Muscle of leg (tissue), 16 donors: ENCODE measurements at places on chromosomes 7 and 10. TPM values are rescaled to one million over a fixed set of nuclear protein-coding genes. Genes with fewer than 3 reads are reported as not detected.

Gene EPHA1
- total RNA-seq, result not detected

Gene SLC39A12
- total RNA-seq, result 0.04 TPM

DNA sequence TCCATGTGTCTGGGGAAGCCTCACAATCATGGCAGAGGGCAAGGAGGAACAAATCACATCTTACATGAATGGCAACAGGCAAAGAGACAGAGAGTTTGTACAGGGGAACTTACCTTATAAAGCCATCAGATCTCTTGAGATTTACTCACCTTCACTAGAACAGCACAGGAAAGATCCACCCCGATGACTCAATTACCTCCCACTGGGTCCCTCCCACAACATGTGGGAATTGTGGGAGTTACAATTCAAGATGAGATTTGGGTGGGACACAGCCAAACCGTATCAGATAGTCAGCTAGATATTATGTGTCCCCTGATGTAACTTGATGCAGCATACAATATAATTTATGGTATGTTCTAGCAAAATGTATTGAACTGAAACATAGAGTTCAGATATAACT, 14.1 kb upstream of the CEP41 start:
- no peak for DNase-seq
- peaks cover 10% of the 10 kb centered on the region for H3K4me1 ChIP-seq
- H3K27ac ChIP-seq, result peak overlapping the region; percentile 25
- no peaks in the 10 kb centered on the region for H3K36me3 ChIP-seq
- H3K27me3 ChIP-seq, result no peaks in the 10 kb centered on the region

DNA sequence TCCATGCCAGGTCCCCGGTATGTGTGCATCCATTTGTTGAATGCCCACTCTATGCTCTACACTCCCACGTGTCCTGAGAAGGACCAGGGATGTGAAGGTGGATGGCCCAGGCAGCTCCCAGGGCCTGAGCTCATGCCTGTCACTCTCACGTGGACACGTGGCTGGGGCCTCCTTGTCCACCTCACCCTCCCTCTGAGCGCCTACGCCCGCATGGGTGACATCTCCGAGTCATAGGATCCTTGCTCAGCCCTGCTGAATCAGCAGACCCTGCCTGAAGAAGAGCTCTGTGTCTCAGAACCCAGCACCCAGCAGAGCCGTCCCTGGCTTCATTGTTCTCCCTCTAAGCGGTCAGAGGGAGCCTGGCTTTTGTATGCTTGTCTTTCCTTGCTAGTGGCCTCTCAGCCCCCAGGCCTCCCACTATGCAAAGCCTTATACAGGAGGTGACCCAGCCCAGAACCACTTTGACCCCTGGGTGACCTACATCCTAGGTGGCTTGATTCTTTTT, 107.9 kb upstream of the PPIF start:
- H3K4me3 ChIP-seq, result no peak overlapping the region
- peak overlapping the region; percentile 17 for H3K27ac ChIP-seq
- no peaks in the 10 kb centered on the region for H3K36me3 ChIP-seq
- H3K27me3 ChIP-seq, result peaks cover 6% of the 10 kb centered on the region

- no peaks in the 10 kb centered on the region for H3K27me3 ChIP-seq
- DNase-seq, result peak; percentile 49
- H3K36me3 ChIP-seq, result no peaks in the 10 kb centered on the region
These were observed 650.5 kb upstream of the SORCS1 start for GRCh38 chr10:107814865-107815487.

DNA sequence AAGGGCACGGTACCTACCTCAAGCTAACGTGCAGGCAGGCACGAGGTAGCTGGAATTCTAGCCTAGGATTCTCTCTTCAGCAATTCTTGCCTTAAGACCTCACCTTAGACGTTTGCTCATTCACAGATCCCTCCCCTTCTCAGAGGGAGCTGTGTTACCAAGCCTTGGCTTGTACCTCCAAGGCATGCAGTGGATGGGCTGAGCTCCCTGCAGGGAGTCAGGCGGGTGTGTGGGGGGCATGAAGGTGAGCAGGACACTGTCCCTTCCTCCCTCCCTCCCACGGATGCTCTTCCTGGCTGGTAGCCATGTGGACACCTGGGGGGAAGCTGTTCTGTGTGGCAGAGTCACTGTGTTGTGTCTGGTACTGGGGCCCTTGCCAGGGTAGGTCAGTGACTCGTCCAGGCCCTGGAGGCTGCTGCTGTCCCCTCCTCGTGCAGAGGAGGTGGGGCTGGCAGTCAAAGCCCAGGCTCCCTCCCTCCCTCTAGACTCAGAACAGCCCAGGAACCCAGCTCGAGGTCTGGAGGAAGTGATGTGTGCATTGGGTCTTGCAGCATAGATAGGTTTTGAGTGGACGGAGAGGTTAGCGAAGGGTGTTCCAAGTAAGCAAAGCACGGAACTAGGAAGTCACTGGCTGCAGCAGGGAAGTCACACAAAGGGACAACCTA, 222.2 kb upstream of the SH2B2 start:
- peak; percentile 44 for DNase-seq
- no peak overlapping the region for H3K27ac ChIP-seq
- no peaks in the 10 kb centered on the region for H3K27me3 ChIP-seq
- H3K4me1 ChIP-seq, result peaks cover 15% of the 10 kb centered on the region

DNA sequence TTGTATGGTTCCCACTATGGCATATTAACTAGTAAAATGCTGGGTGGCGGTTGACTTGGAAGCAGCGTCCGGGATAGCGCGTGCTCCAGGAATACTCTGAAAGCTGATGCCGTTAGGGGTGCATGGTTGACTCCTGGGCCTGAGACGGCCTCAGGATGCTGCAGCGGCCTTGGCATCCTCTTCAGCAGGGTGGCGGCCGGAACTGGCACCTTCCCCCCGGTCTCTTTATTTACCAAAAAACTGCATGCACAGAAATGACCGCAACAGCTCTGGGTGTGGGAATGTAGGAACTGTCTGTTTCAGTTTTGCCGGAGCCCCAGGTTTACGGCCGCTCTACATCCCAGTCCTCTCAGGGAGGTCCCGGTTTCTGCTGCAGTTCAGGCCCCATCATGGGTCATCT, 28.8 kb downstream of the PFKP start:
- no peaks in the 10 kb centered on the region for H3K36me3 ChIP-seq
- DNase-seq, result no peak
- H3K27me3 ChIP-seq, result no peaks in the 10 kb centered on the region
- H3K4me1 ChIP-seq, result peaks cover 2% of the 10 kb centered on the region
- no peak overlapping the region for H3K4me3 ChIP-seq
- H3K27ac ChIP-seq, result no peak overlapping the region
